SJSA1 (cell line): ENCODE measurements at places on chromosomes 2 and 18. TPM values are rescaled to one million over a fixed set of nuclear protein-coding genes. Genes with fewer than 3 reads are reported as not detected.

DNA sequence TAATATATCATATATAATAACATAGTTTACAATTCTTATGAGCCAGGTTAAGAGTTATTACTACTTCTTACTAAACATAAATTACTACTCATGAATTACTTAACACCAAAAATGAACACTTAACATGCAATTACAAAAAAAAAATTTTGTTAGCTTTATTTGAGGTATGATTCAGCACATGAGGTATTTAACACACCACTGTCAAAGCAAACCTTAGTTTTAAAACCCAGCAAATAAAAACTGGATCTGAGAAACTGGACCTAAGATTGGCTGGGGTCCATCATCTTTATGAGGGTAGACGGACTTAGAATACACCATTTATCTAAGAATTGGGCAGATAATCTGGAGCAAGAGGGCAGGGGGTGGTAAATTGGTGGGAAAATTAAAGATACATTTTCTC lies 81.8 kb upstream of the CREB1 start:
- DNase-seq = no peak

GRCh38 chr2:24972315-24972961 lies 683 bp upstream of the DNAJC27 start:
- DNase-seq = peak; percentile 58

DNA sequence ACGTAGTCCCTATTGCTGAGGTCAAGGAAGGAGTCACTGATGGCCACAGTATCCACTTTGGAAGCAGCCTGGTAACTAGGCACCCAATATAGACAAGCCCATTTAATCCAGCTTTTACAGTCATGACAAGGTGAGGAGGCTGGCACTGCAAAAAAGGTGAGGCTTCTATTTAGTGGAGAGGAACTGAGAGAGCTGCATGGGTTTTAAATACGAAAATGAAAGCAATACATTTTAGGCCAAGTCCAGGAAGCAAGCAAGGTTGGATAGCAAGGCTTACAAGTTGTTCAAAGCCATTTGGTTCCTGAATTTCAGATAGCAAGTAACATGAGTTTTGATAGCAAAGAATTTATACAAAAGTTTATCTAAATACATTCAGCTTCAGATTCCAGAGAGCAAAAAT lies 80.4 kb downstream of the SGPP2 start:
- no peak for DNase-seq

FOXI3 gene
- not detected in 2 replicates for total RNA-seq

BOK gene
- 337 and 338 TPM in 2 replicates for total RNA-seq
